Dermis microvascular lymphatic vessel endothelial cell (primary cell): ENCODE measurements at places on chromosomes 4 and X. TPM values are rescaled to one million over a fixed set of nuclear protein-coding genes. Genes with fewer than 3 reads are reported as not detected.

CT55 gene
- total RNA-seq, result under 0.01 TPM in 1 of 2 replicates, not detected in the other

EOLA2 gene
- total RNA-seq, result 11.7 and 17.1 TPM in 2 replicates

MTMR8 gene
- total RNA-seq, result 0.26 and 0.51 TPM in 2 replicates

H2BW2 gene
- total RNA-seq, result not detected in 2 replicates

SSX2 gene
- not detected in 2 replicates for total RNA-seq

NSG1 gene
- 0.13 and 0.39 TPM in 2 replicates for total RNA-seq

LRP2BP gene
- total RNA-seq, result 0.38 and 0.51 TPM in 2 replicates

PAK3 gene
- 1.2 and 1.3 TPM in 2 replicates for total RNA-seq

GABRQ gene
- total RNA-seq, result not detected in 2 replicates

LUZP4 gene
- not detected in 2 replicates for total RNA-seq
